NCI-H446 (cell line): ENCODE measurements at places on chromosomes 4 and X.

GRCh38 chrX:100395781-100396180 is 14.3 kb downstream of the PCDH19 start:
- no peak for DNase-seq

- DNase-seq, result no peak
Observed at GRCh38 chr4:17781300-17782287, at the start of gene FAM184B. Gene FAM184B (minus strand): TSS chr4:17781621. CDS start chr4:17781299, 322 bp downstream.

DNA sequence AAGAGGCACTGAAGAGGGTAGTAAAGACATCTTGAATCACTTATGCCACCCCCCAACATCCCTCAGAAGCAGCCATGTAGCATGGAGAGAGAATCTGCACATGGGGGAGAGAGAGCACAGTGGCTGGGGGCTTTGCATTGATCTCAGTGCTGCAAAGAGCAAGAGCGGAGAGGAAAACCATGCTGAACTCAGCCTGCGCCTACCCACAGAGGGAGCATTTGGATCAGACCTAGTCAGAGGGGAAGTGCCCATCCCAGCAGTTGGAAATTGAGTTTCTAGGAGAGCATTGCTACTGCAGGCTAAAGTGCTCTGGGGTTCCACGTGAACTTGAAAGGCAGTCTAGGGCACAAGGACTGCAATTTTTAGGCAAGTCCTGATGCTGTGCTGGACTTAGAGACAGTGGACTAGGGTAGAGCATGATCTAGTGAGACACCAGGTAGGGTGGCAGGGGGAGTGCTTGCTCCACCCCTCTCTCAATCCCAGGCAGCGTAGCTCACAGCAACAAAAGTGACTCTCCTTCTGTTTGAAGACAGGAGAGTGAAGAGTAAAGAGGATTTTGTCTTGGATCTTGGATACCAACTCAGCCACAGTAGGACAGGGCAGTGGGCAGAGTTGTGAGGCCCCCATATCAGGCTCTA is 9.0 kb upstream of the PROM1 start:
- DNase-seq, result no peak

DNA sequence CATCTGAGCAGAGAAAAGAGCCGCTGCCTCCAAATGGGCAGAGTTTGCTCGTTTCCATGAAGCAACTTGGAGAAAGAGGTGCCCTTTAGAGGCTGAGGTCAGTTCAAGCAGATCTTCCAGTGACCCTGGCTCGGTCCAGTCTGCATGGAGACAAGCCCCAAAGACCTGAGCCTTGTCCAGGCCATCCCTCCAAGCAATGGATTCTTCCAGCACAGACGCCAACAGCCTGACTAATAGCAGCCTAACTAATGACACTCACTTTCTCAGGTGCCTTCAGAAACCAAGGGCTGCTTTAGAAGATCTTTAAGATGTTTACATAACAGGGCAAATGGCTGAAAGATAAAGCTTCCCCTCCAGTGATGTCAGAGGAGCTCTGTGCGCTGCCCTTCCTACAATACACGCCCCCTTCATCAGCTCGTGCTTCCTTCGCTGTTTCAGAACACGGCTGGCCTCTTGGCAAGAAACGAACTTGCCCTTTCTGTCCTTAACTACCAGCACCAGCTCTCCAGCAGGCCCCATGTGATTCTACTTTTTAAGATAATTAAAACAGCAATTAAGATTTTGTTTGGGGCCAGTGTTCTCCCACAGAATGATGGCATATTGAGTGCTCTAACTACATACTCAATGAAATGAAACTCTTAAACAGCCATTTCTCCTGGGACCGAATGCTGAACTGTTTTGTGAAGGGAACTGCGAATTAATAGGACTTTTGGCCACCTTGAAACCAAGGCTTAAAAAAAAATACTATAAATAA is 119.0 kb downstream of the GPR143 start:
- no peak for DNase-seq

DNA sequence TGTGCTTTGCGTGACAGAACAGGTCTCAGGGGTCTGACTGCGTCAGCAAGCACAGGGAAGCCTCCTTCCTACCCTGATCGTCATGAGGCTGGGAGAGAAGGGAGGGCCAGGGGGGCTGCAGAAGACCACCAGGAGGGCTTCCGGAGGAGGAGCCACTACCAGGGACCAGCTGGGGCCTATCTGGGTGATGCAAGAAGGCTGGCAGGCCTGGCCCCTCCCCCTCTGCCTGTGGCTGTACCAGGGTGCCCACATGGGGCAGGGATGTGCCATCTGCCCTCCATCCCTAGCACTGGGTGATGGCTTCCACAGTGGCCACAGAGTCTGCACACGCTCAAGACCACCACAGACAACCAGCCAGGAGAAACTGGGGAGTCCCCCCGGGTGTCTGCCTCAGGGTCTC is 116.4 kb upstream of the NKX1-1 start:
- no peak for DNase-seq

DNA sequence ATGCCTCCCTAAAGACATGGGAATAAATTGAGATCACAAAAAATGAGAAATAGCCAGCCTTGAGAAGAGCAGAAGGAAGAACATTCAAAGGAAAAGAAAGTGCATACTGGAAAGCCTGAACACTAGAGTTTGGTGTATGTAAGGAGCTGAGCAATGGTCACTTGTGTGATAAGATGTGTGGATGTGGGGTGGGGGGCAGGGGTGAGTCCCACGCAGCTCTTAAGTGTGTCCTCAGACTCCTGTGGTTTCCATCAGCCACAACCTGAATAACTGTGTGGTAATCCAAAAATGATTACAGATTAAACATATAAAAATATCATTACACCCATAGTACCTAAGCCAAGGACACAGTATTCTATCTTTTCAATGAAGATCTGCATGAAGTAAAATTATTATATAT is 59.9 kb downstream of the ELOVL6 start:
- DNase-seq, result no peak

DNA sequence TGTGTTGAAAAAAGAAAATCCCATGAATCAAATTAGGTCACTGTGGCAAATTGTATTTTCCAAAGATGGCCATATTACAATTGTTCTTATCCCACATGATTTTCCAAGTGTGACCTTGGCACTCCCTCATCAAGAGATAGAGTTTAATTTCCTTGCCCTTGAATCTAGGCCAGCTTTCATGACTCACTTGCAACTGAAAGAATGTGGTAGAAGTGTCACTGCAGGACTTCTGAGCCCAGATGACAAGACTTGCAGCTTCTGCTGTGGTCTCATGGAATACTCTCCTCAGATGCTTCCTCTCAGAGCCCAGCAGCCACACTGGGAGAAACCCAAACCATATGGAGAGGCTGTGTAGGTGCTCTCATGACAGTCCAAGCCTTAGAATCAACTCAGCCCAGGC is 139.0 kb downstream of the ADAMTS3 start:
- peak; percentile 12 for DNase-seq

DNA sequence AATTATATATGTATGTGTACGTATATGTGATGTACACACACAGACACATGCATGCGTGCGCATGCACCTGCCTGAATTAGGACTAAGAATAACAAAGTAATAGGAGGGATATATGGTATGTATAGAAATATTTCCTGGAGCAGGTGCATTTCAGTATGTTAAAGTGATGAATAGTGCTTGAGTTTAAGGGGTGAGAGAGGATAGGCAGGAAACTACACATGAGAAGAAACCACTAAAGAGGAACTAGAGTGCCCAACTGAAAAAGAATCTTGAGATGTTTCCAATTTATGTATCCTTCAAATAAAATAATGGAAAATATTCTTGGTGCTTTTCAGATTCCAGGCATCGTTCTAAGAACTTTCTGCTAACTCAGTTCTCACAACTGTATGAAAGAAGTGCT is 52.6 kb upstream of the UNC5C start:
- DNase-seq, result no peak
